SJSA1 (cell line): ENCODE measurements at places on chromosomes 13 and 19. TPM values are rescaled to one million over a fixed set of nuclear protein-coding genes. Genes with fewer than 3 reads are reported as not detected.

NOTCH3 gene
- 25.4 and 33.1 TPM in 2 replicates for total RNA-seq

HIF3A gene
- not detected in 2 replicates for total RNA-seq

CERS4 gene
- not detected in 2 replicates for total RNA-seq

CDX2 gene
- total RNA-seq, result not detected in 2 replicates

PMIS2 gene
- not detected in 2 replicates for total RNA-seq

CYP4F2 gene
- total RNA-seq, result not detected in 2 replicates

- peaks cover 15% of the 10 kb centered on the region for H3K4me1 ChIP-seq
- DNase-seq, result no peak
- H3K27me3 ChIP-seq, result no peaks in the 10 kb centered on the region
Measured at GRCh38 chr19:45812297-45812696, 2.8 kb downstream of the RSPH6A start.

DNA sequence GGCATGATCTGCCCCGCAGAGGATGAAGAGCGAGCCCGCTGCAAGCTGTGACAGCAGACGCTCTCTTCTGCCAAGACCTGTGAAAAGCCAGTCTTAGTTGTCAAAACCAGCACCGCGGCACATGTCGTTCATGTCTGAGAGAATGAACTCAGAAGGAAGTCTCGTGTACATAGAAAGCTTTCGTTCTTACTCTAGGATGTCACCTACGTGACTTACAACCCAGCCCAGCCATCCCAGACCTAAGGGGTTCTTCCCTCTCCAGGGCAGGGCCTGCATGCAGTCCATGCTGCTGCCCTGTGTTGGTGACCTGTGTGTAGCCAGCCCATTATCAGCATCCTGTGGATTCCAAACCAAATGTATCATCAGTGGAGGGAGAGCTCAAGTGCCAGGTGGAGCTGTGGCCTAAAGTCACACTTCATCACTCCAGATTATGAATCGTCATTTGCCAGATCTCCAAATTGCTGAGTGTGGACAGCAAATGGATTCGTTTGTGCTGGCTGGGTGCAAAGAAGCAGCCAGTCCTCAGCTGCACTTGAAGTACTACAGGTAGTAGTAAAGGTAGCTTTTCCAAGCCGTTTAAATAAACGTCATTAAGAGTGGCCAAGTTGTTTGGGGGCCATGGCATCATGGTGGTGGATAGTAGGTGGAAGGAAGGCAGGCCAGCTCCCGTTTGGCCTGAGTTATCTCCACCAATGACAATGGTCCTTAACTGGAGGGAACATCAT lies 73.9 kb upstream of the GPR183 start:
- H3K4me3 ChIP-seq, result no peak overlapping the region
- no peak overlapping the region for H3K27ac ChIP-seq
- H3K27me3 ChIP-seq, result no peaks in the 10 kb centered on the region
- H3K36me3 ChIP-seq, result peaks cover 16% of the 10 kb centered on the region

DNA sequence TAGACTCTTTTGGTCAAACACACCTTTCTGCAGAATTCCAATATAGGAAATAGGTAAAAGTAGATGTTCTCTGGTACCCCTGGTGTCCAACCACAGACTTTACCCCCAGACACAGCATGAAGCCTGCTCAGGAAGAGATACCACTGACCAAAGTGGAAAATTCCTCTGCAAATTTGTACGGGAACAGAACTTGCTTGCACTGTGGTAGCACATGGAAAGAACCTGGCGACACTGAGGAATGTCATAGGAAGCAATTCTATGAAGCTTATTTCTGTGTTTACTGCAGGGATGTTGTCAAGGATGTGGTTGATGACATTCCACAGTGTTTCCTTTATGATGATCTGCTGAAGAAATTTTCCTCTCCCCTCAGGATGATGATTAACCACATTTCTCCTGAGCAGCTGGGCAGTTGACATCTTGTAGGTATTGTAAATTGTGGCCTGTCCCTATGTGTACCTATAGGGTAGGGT lies 48.9 kb upstream of the TNFSF11 start:
- DNase-seq, result peak; percentile 42
- H3K4me3 ChIP-seq, result no peak overlapping the region
- H3K27me3 ChIP-seq, result no peaks in the 10 kb centered on the region
- H3K4me1 ChIP-seq, result peaks cover 13% of the 10 kb centered on the region
- H3K27ac ChIP-seq, result peak overlapping the region; percentile 44
- H3K36me3 ChIP-seq, result no peaks in the 10 kb centered on the region

- H3K4me3 ChIP-seq, result no peak overlapping the region
- no peak for DNase-seq
- H3K27me3 ChIP-seq, result no peaks in the 10 kb centered on the region
- no peak overlapping the region for H3K27ac ChIP-seq
- H3K36me3 ChIP-seq, result no peaks in the 10 kb centered on the region
Measured at GRCh38 chr13:66748712-66749111, 481.4 kb downstream of the PCDH9 start.

GRCh38 chr13:113405481-113406300 lies 41.8 kb upstream of the GRTP1 start:
- peaks cover 63% of the 10 kb centered on the region for H3K36me3 ChIP-seq
- peaks cover 50% of the 10 kb centered on the region for H3K4me1 ChIP-seq
- no peak for DNase-seq
- no peak overlapping the region for H3K4me3 ChIP-seq
- no peak overlapping the region for H3K27ac ChIP-seq

GRCh38 chr13:69199664-69200063 lies 908.0 kb upstream of the ATXN8OS start:
- H3K4me1 ChIP-seq, result no peaks in the 10 kb centered on the region
- H3K4me3 ChIP-seq, result no peak overlapping the region
- no peak overlapping the region for H3K27ac ChIP-seq
- no peaks in the 10 kb centered on the region for H3K27me3 ChIP-seq
- no peak for DNase-seq
- H3K36me3 ChIP-seq, result no peaks in the 10 kb centered on the region
